ENCODE measurements at places on chromosomes 3 and 15.
A peak's percentile ranks its signal among the peaks of the same experiment; 100 is the strongest.

DNA sequence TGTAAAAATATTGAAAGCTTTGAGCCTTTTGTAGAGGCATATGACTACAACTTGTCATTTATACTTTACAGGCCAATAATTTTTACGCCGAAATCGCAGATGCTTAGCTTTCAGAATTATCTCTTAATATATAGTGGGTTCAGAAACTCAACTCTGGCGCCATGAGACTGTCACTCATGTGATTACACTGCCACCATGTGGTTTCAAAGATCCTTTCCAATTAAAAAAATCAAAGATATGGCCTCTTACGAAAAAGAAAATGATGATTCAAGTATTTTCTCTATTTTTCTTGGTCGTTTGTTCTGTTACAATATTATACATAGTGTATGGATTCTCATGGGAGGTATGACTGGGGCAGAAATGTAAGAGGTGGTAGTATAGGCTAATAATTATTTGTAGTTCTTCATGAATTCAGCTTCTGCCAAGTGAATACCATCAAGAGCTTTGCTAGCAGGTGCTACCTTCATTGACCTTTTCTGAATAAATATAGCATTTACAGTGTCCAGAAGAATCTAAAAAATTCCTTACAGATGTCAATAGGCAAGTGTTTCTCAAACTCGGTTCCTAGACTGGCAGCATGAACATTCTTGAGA, 751.7 kb upstream of the GOLIM4 start:
- DNase-seq: peak; percentile 16

DNA sequence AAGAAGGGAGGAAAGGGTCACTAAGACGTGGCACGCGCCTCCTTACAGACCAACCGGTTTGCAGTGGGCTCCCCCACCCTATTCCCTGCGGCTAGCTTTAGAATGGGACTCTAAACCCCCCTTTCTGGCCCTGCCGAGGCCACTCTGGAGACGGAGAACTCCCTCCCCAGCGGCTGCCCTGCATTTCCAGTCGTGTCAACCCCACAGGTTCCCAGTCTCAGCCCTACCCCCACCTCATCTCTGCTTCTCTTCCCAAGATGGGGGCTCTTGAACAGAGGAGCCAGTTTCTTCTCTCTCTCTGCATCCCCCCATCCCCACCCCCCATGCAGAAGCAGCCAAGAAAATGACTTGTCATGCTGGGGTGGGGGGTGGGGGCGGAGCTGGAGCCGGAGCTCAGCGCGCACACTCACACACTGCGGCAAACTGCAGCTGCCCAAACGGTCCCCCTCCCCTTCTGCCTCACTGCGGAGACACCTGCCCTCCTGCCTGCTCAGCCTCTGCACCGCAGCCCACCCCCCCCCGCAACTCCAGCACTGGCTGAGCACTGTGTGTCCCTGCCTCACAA, 871 bp downstream of the MAP1A start:
- DNase-seq: no peak

GRCh38 chr3:55885721-55886120, 398.6 kb upstream of the WNT5A start:
- DNase-seq: no peak

DNA sequence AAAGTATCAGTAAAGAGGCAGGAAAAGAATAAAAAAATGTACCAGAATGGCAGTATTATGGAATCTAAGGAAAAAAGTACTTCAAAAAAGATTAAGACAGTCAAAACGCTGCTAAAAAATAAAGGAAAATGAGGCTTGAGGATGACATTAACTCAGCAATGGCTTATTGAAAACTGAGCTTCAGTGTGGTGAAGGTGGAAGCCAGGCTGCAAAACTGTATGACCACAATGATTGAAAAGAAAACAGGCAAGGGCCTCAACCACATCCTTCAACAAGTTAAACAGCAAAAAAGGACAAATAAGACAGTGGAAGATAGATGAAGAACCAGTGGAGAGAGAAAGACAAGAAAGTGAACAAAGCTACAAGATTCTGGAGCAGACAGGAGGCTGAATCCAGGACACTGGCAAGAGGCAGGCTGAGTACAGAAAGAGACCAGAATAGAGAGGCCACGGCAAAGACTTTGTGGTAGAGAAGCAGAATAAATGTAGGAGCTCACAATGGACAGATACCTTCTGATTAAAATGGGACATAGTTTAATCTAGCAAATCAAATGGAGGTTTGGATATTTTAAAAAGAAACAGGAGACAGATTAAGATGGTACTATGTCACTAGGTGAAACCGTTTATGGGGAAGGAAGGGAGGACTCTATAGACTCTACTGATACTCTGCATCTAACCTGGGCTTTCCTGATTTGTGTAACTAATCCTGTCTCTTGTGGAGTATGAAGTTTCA, 86.1 kb downstream of the TJP1 start:
- DNase-seq: no peak

DNA sequence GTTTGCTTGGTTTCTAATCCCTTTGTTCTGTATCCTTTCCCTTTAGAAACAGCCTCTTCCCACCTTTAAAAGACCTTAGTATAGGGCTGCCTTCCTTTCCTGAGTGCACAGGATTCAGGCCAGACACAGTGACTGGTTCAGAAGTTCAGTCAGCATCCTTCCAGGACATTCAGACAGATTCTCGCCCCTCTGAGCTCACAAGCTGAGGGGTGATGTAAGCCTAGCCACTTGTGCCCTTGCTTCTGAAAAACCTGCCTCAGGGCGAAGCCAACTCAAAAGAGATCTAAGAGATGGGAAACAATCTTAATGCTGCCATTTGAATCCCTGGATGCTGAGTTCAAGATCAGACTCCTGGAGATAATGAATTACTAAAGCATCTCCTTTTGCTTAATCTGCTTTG, 6.7 kb upstream of the NSMCE3 start:
- no peak for DNase-seq

DNA sequence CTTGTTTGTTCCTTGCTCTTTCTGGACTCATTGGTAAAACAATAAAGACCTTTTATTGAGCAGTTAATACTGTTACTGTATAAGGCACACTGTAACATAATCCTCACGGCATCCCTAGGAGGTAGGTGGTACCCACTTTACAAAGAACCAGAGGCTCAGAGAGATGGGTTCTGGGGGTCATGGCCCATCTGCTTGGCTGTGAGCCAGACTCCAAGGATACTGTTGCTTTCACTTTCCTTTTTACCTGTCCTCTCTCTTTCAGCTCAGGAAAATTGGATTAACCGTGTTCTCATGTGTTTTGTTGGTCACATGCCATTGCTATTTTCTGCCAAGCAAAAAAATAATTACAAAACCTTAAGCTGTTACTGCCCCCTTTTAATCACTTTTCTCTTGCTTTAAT, 34.8 kb upstream of the FILIP1L start:
- DNase-seq: no peak

- no peak for DNase-seq
These were observed 646.6 kb downstream of the OTOL1 start for GRCh38 chr3:162143180-162143579.

DNA sequence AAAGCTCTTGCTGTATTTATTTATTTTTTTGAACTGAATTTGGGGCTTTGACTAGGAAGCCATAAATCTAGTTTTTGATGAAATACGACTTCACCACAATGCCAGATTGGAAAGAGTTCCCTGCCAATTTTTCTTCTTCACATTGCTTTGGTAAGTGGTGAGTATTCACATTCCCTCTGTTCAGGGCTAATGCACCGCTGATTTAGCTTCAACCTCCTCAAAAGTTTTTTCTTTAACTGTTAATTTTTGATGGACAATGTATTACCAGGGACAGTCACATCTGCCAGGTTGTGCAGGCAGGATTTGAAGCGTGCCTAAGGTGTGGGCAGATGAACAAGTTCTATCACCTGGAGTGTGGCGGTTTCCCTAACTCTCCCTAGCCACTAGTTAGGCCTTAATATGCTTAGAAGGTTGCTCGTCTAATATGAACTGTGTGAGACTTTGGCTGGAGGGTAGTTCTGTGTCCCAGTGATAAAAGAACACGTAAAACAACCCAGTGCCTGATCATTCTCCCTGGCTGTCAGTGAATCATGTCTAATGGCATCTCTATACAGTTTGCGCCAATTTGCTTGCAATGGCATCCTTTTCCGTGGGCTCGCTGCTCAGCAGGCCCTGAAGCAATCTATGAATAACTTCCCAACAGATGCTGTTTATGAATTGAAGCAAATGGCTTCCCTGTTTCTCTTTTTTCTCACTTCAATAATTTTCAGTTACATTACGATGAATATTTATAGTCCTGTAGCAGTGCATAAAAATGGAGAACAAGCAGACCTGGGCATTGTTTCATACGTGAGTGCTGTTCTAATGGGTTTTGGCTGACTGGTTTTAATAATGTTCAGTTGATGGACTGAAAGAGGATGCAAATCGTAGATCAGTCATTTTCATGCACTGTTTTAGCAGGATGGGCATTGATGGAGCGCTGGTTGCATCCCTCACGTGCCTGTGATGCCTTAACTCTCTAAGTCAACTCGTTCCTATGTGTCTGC, 243.2 kb upstream of the SUCLG2 start:
- DNase-seq: no peak

DNA sequence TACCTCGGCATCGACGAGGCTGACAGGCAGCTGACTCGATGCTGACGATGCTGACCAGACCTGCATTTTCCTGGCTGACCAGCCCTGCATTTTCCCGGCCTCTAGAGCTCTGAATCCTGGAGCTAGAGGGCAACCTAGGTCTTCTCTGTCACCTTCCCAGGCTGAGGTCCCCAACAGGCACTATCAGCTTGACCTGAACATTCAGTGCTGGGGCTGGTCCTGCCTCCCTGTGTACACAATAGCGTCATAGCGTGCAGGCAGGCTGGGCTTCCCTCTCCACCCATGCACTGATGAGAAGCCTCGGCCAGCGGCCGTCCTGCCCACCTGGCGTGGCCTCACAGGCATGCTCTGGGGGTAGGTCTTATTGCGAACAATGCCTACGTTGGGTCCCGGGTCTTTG, 62.3 kb upstream of the SNRPA1 start:
- no peak for DNase-seq

- no peak for DNase-seq
These were observed 287.8 kb upstream of the MCTP2 start for GRCh38 chr15:93943586-93943985.

GRCh38 chr3:152642658-152643057, 192.3 kb upstream of the P2RY1 start:
- DNase-seq: no peak

- no peak for DNase-seq
These were observed 498.6 kb downstream of the ZPLD1 start for GRCh38 chr3:102933377-102933776.

DNA sequence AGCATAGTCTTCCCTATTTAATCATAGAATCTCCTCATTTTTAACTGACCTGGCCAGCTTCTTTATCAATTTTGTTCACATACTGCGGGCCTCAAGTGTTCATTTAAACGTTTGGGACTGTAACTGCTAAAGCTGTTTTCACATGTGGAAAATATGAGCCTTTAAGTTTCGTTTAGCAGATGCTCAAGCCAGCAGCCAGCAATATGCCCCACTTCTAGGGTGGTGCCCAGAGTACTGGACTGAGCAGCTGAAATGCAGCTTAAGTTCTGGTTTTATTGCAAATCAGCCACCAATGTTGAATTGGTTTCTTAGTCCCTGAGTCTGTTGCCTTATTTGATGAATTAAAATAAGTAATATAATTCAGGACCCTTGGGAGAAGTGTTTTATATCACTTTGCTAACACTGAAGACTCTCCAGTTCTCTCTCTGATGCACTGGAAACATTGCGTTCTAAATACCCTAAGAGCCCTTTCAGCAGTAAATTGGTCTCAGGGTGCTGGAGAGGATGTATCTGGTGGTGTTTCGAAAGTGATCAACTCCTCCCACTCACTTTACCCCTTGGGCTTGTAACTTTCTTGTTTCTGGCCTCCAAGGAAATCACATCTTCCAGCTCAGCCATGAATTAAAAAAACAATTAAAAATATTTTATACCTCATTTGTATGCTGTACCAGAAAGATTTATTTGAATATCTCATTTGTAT, 61.7 kb downstream of the B3GALNT1 start:
- no peak for DNase-seq

- DNase-seq: no peak
These were observed 53.3 kb upstream of the TBC1D5 start for GRCh38 chr3:17795711-17796110.

DNA sequence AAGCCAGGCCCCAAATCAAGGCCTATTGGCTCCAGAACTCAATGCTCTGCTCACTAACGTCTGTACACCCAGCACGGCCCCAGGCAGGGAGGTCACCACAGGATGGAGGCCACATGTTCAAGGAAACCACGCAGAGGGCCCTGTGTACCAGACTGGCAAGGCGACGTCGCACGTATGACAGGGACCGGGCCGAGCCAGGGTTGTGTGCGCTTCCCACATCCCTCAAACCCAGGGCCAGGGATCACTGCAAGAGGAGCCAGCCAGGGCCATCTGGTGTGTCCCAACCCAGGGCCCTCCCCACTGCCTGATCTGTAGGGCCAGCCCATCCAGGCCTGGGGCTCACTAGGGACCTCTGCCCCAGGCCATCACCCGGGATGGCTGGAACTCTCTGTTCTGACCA, 62.0 kb downstream of the ZNF445 start:
- DNase-seq: no peak

DNA sequence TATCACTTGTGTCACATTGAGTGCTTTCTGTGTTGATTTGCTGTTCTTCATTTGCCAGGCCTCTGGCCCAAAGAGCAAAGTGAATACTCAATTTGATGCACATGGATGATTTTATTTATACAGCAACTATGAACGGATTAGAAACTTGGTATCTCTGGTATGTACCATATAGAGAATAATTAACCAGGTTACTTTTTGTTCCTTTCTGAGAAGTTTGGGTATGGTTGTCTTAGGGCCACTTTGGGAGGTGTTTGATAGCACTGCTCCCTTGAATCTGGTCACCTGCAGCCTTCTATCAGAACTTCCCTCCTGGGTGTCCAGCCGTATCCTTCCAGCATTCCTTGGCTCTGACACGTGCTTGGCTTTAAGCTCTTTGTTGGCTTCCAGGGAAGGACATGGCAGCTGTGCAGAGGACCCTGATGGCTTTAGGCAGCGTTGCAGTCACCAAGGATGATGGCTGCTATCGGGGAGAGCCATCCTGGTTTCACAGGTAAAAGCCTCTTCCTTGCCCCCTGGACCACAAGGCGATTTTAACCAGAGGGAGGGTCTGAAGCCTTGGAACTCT, 12.7 kb downstream of the TAGLN3 start:
- no peak for DNase-seq

- DNase-seq: no peak
These were observed 23.1 kb downstream of the HCN4 start for GRCh38 chr15:73345658-73346057.

GRCh38 chr3:66113542-66113941, 74.8 kb upstream of the MAGI1 start:
- no peak for DNase-seq

- no peak for DNase-seq
These were observed 157.9 kb upstream of the SLC2A2 start for GRCh38 chr3:171184372-171184771.

DNA sequence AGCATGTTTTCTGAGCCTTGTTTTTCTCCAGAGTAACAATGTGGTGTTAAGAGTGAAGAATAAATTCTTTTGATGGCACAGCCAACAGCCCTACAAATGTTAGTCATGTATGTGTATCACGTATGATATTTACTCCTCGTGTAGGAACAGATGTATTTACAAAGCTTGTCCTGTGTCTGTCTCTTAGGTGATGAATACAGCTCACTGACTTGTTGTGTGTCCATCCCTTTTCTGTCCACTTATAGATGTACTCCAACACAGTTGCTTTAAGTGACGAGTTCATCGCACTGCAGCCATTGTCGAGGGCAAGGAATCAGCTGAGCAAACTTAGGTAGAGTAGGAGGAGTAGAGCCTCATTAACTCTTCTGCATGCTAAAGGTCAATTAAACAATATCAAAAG, 78.1 kb downstream of the DCUN1D1 start:
- no peak for DNase-seq

- no peak for DNase-seq
These were observed 70.1 kb downstream of the AAGAB start for GRCh38 chr15:67184208-67184925.

- DNase-seq: no peak
These were observed 10.1 kb downstream of the AGTR1 start for GRCh38 chr3:148707601-148708380.
